Pulmonary artery endothelial cell (primary cell): ENCODE measurements at places on chromosomes 7 and 10.

- no peak for DNase-seq
Measured at GRCh38 chr7:151251689-151252560, 3.4 kb upstream of the SMARCD3 start.

- no peak for DNase-seq
Measured at GRCh38 chr10:114881417-114881816, 56.6 kb upstream of the TRUB1 start.

DNA sequence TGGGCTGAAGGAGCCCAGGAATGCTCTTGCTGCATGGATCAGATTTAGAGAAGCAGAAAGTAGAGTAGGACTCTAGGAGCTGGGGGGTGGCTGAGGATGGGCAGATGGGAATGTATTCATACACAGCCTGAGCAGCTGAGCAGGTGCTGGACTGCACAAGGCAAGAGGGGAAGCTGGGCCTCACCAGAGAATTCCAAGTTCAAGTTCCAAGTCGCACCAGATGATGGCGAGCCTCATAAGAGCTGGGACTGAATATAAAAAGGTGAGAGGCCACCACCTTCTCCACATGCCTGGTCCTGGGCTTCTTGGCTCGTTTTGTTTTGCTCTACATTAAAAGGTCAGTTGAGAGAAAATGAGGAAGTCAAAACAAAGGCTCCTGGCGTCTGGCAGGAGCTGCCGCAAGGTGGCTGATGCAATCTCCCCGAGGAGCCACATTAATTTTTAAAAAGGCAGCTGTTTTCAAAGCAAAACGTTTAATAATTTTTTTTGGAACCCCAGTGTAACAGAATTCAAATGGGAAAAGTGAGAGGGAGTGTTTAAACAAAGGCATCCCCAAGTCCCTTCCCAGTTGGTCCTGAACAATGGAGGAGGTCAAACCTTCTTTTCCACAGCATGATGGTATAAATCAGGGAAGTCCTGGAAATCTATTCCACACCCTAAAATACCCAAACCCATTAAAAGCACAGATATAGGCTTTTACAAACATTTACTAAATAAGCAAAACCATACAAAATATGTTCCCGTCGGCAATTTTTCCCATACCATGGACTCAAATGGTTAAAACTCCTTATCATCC lies 9.5 kb downstream of the CYREN start:
- no peak for DNase-seq

GRCh38 chr7:5578495-5578894 lies 154.9 kb upstream of the TNRC18 start:
- no peak for DNase-seq

DNA sequence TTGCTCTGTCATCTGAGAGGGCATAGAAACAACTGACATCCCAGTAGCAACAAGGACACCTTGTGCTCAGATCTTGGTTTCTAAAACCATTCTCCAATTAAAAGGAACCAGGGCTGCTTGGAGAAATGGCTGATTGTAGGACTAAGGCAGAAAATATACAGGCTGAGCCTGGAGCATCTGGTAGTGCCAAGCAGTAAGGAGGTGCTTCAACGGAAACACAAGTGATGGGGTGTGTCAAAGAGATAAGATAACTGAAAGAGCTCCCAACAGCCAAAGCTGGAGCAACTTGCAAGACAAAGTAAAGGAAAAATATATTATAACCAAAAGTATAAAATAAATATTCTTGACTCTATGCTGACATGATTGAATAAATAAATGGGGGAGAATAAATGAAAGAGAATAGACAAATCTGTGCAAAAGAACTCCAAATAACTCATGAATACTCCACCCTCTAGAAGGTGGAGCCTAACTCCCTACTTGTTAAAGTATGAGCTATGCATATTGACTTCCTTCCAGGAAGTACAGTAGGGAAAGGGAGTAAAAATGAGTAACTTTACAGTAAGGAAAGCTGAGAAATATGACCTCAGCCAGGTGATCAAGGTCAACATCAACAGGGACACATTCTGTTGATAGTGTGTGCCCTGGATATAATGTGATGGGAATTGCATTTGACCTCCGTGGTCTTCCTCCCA lies 162.4 kb downstream of the NOC3L start:
- no peak for DNase-seq

GRCh38 chr7:157460721-157461120 lies 123.9 kb downstream of the DNAJB6 start:
- no peak for DNase-seq

DNA sequence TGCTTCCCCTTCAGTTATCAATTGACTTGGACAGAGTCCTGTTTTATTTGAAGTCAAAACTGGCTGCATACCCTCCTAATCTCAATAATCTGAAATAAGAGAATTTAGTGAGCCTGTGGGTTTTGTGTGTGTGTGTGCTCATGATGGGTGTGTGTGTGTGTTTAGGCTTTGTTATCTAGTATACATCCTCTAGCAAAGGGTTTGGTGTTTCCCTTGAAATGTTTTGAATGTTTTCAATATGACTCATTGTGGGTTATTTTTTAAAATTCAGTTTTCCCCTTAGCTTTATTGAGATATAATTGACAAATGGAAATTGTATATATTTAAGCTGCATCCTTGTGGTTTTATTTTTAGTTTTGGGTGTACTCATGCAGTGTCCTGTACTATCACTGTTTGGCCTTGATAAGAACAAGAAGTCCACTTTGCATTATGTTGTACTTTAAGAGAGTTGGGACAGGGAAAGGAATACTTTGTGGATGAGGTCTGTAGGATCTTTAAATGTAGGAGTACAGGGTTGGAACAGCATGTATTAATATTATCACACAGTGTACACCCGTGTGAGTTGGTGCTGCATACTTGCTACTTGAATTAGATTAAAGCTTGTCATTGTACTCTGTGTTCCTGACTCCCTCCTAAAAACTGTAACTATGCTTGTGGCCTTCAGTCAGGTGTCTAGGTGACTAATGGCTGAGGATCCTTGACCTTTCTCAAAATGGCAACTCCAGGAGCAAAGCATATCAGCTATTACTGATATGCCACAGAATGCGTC lies 58.3 kb downstream of the VCL start:
- peak; percentile 58 for DNase-seq

DNA sequence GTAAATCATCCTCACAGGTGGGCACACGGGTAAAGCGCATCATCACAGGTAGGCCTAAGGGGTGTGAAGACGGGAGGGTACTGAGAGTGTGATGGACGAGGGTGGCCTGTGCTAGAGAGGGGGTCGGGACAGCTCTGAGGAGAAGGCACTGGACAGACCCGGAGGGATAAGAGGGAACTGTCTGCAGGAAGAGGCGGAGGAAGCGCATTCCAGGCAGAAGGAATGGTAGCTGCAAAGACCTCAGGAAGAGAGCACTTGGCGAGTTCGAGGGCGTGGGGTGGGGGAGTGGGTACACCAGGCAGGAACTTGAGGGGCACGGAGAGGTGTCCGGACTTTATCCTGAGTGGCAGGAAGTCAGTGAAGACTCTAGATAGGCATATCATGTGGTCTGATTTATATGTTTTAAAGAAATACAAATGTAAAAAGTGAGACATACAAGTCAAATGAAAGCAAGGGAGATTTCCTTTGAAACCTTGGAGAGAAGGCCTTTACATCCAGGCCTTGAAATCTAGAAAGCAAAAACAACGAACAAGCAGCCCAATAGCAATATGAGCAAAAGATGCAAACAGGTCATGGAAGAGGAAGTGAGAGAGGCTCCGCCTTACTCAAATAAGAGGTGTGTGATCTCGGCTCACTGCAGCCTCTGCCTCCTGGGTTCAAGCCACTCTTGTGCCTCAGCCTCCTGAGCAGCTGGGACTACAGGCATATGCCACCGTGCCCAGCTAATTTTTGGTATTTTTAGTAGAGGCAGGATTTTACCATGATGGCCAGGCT lies 3.6 kb downstream of the LHPP start:
- DNase-seq = no peak

- no peak for DNase-seq
Measured at GRCh38 chr10:79417266-79417665, 28.2 kb downstream of the ZCCHC24 start.

GRCh38 chr7:1112109-1112508 lies 24.2 kb downstream of the GPER1 start:
- peak; percentile 30 for DNase-seq

DNA sequence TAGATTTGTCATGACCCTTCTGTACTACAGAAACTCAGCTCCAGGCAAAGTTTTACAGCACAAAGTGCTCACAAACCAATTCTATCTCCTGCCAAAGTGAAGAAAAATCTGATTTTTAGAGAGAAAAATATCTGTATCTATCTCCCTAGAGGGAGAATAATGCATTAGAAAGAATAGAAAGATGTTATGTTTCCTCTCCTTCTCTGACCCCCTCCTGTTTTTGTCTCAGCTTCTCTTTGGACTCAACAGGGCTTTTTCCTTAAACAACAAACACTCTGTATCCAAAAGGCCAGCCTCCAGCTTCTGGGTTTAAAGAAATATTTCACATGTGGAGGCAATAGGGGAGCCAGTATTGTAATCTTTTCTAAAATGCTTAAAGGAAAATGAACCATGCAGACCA lies 627.4 kb downstream of the REEP3 start:
- DNase-seq = no peak

DNA sequence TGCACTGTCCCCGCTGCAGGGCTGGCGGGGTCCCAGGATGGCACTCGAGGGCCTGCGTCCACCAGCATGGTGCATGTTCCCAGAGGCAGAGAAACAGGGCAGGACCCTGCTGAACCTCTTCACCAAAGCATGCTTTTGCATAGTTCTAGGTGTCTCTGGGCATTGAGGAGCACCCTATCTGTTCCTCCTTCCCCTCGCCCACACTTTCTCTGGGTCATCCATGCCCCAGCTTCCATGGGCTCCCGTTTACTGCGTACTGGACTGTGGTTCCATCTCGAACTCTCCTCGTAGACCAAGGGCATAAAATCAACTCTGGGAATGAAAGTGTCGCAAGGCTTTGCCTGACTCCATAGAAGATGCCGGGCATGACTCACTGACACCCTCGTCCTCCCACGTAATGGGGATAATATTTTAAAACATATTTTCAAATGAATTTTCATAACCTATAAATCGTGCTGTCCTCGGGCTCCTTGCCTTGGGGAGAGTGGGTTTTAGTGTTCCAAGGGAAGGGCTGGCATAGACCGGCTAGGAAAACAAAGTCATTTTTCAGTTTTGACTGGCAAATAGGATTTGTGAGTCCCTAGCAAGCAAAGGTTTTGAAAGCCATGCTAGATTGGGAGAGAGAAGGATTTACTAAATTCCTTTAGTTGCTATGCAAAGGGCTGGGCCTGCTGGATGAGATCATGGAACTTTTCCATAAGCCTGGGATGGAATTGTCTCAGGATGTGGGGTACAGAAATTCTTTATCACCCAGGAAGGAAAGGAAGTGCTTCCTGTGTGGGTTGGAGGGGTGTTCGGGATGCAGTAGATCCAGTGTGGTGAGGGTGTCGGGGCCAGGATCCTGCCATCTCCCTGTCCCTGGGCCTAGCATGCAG lies 498.7 kb upstream of the MKI67 start:
- DNase-seq = no peak

GRCh38 chr10:54470324-54470631 lies 330.8 kb downstream of the PCDH15 start:
- DNase-seq = no peak

DNA sequence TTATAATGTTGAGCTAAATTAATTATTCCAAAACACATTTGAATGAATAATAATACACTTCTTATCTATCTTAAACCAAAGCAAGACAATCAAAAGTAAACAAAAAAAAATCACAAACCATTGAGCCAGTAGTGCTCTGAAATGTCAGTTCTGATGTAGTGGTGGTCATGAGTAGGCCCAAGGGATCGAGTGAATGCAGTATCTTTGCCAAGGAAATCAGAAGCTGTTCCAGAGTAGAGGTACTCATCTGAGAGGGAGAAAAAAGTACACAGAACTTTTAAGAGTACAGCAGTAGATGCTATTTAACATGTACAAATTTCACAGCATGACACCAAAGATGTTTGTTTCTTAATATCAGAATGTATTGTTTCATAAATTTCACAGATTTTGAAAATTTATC lies 121.5 kb downstream of the SEMA3D start:
- DNase-seq = no peak

DNA sequence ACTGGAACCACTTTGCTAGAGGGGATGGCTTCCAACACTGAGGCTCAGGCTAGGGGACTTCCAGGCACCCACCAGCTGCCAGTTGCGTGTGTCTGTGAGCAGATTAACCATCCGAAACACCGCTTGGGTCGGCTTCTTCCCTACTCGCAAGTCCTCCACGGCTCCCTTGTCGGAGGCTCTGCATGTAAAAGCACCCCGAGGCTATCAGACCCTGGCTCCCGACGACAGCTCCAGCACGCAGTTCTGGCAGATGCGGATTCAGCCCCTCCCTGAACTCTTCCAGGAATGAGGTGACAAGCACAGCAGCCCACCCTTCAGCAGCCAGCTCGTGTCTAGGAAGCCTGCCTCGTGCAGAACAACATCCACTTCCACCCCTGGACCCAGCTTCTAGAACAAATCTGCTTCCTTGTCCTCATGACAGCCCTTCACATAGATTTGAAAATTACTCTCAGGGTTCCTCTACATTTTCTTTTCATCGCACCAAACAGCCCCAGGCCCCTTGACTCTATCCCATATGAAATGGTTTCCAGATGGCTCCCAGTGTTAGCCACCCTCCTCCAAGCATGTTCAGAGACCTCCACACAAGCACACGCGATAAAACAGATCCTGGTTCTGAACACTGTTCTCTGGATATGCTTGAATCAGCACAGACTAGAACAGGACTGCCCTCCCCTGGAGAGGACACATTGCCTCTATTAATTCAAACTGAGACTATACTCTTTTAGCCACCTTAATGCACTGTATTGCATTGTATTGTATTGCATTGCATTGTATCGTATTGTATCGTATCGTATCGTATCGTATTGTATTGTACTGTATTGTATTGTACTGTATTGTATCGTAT lies 44.6 kb downstream of the SLIT1 start:
- DNase-seq = no peak

DNA sequence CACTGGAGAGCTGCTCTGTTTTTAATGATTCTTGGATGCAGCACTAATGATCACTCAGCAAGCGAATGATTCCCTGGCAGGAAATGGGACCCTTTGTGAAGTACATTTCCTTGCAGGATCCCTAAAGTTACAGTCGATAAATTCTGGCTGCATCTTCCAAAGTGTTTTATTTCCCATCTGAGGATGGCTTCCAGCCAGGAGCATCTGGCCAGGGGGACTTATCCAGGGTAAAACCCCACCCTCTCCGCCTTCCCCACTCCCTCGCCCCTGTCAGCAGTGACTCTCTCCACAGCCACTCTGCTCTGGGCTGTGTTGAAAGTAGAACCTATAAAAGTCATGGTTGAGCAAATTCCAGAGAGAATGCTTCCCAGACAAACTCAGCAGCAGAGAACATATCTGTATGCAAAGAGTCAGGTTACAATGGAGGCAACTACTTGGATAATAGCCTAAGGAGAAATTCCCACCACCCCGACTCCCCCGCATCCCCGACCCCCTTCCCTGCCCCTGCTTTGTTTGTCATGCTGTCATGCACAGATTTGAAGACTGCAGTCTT lies 111.0 kb upstream of the ANLN start:
- DNase-seq = no peak

- no peak for DNase-seq
Measured at GRCh38 chr7:135932131-135932530, 45.0 kb downstream of the MTPN start.
